Stimulated activated CD8-positive, alpha-beta memory T cell treated with anti-CD3 and anti-CD28 coated beads, Interleukin-4, amount 100 ng/mL, for 1 hour (primary cell): ENCODE measurements at places on chromosomes 7 and 10.

DNA sequence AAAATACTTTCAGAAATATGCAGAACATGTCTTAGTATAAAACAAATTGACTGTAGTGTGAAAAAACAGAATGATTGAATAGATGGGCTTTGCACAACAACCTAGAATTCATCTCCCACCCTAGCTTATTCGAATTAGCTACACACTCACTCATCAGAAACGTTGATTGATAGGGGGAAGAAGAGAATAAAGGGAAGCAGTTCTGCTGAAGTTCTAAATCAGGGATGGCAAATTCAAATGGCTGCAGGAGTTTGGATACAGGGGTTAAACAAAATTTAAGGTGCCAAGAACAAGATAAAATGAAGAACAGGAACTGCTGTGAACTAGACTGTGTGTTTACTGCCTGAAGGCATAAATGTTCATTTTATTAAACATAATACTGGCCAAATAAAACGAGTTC, 9.0 kb downstream of the CD36 start:
- DNase-seq, result no peak

GRCh38 chr10:13784067-13784466, 197.3 kb downstream of the PRPF18 start:
- no peak for DNase-seq

DNA sequence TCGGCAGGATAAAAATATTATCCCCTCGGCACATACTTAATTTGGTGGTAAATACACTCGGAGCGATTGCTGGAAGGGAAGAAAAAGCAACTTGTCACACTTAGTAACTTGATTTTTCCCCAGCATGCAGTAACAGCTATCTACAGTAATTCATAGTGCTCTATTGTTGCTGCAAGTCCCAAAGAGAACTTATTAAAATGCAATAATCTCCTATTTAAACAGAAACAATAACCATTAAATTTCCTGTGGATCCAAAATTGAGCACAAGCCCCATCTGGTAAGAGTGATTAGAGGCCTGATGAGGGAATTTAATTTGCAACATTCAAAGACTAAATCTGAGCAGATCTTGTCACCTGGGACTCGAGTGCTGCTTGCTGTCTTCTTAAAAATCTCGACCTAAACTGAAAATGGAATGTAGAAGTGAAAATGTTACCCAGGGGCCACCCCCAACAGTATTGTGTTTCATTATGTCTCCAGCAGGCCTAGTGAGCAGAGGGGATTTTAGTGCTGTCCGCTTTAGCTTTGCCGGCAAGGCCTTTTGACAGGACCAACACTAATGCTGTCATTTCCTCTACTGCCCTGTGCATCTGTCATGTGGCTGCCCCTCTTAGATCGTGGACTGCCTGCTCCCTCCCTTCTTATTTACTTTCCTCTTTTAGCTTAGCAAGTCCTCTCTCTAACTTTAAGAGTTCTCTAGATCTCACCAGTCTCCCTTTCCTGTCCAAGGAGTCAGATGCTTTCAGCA, 639.7 kb downstream of the AUTS2 start:
- no peak for DNase-seq

- no peak for DNase-seq
Observed at GRCh38 chr10:15120523-15120922, 23.4 kb downstream of the RPP38 start.

DNA sequence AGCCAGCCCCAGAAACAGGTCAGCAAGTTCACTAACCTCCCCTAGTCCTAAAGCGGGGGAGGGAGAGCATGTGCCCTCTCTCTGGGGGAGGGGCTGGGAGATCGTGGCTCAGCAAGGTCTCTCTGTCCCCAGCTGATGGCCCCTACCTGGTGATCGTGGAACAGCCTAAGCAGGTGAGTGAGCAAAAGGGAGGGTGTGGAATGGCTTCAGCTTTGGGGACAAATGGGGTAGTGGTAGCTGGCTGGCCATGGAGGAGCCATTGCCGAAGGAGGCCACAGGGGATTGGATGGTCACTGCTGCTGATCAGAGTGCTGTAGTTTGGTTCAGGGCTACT, 779 bp downstream of the NFKB2 start:
- DNase-seq, result no peak

- DNase-seq, result no peak
Observed at GRCh38 chr10:19811540-19811939, 4.7 kb upstream of the PLXDC2 start.

DNA sequence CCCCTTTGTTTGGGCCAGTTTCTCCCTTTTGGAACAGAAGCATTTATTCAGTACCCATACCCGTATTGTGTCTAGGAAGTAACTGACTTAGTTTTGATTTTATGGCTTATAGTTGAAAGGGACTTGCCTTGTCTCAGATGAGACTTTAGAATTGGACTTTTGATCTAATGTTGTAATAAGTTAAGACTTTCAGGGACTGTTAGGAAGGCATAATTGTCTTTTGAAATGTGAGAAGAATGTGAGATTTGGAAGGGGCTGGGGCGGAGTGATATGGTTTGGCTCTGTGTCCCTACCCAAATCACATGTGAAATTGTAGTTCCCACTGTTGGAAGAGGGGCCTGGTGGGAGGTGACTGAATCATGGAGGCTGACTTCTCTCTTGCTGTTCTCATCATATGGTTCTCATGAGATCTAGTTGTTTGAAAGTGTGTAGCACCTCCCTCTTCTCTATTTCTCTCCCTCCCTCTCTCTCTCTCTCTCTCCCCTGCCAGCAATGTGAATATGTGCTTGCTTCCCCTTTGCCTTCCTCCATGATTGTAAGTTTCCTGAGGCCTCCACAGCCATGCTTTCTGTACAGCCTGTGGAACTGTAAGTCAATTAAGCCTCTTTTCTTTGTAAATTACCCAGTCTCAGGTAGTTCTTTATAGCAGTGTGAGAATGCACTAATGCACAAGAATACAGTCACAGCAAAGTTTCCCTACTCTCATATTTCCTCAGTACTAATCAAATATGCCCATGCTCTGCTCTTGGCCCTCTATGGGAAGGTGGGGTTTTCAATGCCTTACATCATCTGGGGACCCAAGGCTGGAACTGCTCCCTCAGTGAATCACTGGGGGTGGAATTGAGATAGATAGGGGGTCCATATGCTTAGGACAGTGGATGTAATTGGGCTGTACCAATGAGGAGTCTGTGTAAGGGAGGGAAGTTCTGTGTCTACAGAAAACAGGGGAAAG, 17.2 kb upstream of the AKR1C1 start:
- DNase-seq, result no peak

GRCh38 chr7:28068811-28069216, 111.8 kb downstream of the JAZF1 start:
- no peak for DNase-seq

- DNase-seq, result no peak
Observed at GRCh38 chr7:156220078-156220605, 407.9 kb upstream of the SHH start.
